Large intestine (tissue), 12 donors: ENCODE measurements at places on chromosomes 5 and 9. TPM values are rescaled to one million over a fixed set of nuclear protein-coding genes. Genes with fewer than 3 reads are reported as not detected.

DNA sequence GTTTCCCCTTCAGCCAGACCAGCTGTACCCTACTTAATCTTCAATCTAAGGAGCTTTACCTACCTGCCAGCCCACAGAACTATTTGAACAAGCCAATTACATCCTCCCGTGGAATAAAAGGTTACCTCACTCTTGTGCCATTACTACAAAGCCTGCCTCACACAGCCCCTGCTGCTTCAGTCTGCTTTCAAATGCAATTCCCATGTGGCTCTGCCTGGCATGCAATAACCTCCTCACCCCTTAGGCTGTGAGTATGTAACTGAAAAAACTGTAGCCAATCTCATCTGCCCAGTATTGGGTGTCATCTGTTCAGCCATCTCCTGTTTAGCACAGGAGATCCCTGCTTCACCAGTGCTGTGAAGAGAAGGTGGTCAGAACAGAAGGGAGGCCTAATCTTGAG, 6.1 kb upstream of the GCNT1 start:
- no peak for DNase-seq

DNA sequence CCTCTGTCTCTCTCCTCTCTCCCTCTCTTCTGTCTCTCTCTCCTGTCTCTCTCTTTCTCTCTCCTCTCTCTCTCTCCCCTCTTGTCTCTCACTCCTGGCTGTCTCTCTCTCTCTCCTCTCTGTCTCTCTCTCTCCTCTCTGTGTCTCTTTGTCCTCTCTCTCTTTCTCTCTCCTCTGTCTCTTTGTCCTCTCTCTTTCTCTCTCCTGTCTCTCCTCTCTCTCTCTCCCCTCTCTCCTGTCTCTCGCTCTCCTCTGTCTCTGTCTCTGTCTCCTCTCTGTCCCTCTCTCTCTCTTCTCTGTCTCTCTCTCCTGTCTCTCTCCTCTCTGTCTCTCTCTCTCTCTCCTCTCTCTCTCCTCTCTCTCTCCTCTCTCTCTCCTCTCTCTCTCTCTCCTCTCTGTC, 25.0 kb downstream of the STK32A start:
- no peak for DNase-seq

DNA sequence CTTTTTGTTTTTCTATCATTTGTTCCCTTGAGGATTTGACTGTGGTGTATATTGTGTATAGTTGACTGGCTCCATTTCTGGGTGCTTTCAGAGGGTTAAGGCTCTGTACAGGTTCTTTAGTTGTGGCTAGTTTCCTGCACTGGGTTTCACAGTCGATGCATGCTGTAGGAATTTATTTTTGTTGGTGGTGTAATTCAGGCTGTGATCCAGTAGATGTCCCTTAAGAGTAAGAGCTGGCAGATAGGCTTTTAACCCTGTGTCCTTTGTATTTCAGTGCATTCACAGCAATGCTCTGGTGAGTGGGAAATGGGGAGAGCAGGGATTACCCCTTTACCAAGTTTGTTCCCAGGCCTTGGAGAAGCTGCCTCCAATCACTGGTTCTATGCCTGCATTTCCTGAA, 112.9 kb downstream of the SPATA31D1 start:
- DNase-seq, result no peak

GRCh38 chr5:138230981-138231589, 18.0 kb upstream of the CDC23 start:
- no peak for DNase-seq

DNA sequence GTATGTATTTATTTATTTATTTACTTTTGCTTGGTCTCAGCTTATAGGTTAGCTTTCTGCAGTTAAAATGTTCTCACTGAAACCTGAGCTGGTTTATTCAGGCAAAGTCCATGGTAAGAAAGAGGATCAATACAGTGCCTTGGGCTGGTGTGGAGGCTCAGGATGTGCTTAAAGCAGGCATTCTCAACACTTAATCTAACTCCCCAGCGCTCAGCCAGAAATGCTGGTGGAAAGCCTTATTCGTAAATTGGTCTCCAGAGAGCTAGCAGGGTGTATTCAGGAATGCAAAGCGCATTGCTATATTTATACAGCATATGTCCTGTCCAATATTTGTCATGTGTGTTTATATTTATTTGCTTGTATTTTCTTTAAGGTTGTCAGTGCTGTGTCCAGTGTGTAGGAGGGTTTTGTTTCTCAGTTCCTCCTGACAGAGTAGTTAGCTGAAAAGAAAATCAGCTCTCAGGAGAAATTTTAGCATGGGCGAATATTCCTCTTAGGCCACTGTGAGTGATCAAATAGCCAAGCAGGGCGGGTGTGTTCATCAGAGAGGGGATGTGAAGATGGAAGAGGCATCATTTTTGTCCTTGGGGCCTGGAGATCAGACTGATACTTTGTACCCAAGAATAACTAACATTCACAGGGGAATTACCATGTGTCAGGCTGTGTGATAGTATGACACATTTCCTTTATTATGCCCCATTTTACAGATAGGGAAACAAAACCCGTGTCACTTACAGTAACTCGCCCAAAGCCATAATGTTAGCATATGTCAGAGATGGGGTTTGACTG, 65.8 kb downstream of the DOCK2 start:
- no peak for DNase-seq

- peak; percentile 65 for DNase-seq
Measured at GRCh38 chr9:133935328-133936005, 56.7 kb downstream of the VAV2 start.

GRCh38 chr9:97958812-97959511, 21.0 kb upstream of the HEMGN start:
- DNase-seq, result no peak

DNA sequence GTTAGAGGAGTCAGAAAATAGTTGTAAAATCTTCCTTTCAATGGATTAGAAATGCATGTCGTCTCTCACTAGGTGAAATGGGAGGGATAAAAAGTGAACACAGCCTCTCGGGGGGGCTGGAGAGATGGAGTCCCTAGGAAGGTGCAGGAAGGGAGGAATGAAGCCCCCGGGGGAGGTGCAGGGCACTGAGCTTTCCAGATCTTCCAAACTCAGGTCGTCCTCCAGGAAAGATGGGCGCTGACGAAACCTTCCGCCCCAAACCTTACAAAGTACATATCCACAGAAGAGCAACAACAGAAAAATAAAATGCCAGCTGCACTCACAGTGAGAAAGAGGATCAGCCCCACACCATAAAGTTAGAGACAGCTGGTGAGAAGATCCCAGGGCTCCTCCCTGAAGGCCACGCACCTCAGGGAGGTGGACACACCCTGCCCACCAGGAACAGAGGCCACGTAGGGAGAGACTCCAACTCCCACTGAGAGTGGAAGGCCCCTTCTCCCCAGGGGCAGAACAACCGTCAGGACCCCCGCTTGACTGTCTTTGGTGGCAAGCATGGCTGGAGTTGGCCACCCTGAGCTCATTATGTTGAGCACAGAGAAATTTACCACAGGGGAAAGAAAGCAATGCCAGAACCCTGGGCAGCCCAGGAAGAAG, 174.3 kb downstream of the AUH start:
- DNase-seq, result no peak

DNA sequence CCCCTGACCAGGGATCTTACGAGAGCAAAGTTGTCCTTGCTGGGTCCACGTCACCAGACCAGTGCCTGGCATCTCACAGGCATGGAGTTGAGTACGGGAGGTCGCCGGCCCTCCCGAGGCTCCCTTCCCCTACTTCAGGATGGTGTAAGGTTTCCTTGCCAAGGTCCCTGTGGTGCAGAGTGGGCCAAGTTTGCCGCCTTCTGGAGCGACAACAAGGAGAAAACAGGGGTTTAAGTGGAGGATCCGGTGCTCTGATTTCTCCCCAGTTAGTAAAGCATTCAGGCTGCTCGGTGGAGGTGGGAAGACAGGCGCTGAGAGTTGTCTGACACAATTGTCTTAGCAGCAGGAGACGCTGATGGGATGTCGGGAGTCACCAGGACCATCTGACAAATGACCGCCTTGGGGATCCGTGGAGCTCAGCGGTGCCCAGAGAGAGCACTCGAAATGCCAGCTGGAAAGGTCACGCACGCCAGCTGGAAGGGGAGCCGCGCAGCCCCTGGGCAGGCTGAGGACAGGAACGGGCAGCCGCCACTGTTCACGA, 37.3 kb downstream of the ADAMTS2 start:
- no peak for DNase-seq

- no peak for DNase-seq
Measured at GRCh38 chr5:90968319-90968718, 409.7 kb downstream of the ADGRV1 start.

DNA sequence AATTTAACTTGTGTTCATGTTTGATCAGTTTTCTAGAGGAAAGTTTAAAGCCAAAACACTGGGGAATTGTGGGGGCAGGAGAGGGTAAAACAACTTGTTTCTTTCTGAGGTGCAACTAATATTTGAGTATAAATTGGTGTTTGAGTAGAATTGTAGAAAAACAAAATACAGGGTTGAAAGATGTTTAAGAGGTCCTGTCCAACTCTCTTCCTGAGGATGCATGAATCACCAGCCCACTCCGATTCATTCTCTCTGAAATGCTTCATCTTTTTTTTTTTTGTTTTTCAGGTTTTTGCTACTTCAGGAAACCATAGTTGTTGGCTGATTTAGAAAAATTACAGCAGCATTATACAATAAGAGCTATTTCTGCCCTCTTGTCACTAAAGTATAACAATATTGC, 42.4 kb upstream of the TMC1 start:
- DNase-seq, result no peak

DNA sequence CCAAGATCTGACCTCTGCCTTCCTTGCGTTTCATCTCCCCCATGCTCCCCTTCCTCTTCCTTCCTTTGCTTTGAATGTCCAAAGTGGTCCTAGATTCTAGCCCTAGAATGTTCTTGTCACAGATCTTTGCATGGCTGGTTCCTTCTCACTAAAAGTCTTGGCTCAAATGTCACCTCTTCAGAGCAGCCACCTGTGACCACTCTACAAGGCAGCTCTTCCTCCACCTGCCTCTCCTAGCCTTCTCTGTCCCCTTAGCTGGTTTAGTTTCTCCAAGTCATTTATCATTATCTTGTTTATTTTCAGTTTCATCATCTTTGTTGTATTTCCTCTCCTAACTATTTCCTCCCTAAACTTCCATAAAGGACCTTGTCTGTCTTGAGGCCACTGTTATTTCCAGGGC, 7.1 kb upstream of the OCLN start:
- DNase-seq, result no peak

DNA sequence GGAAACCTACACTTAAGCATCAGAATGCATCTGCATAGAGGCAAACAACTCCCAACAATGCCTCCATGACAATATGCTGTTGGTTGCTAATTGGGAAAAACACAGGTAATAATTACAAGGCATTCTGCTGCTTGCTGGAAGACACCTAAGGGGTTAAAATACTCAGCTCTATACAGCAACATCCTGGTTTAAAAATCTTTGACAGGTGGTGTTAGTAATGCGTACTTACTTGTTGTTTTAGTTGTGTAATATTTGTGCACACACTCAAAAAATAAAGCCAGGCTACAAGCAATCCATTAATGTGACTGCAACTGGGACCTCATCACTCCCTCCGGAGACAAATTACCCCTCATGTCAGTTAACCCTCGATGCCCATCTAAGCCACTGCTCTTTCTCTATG, 126.3 kb upstream of the ELL2 start:
- DNase-seq, result no peak

- DNase-seq, result peak; percentile 81
Measured at GRCh38 chr5:166188501-166189325, 2102.7 kb upstream of the WWC1 start.

DNA sequence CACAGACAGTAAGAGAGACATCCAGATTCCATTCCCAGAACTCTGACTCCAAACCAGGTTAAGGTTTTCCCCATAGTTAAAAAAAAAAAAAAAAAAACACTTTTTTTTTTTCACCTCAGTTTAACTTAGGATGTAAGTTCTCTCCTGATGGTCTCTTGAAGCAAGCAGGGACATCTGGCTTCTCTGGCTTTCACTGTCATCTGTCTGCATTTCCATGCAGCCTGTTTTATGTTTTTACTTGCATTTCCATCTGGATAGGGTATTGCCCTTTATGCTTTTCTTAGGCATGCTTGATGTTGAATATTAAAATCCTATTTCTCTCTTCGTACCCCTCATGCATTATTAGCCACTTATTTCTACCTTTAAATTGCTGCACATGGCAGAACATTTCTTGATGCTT, 135.3 kb upstream of the WWC1 start:
- DNase-seq, result no peak

DNA sequence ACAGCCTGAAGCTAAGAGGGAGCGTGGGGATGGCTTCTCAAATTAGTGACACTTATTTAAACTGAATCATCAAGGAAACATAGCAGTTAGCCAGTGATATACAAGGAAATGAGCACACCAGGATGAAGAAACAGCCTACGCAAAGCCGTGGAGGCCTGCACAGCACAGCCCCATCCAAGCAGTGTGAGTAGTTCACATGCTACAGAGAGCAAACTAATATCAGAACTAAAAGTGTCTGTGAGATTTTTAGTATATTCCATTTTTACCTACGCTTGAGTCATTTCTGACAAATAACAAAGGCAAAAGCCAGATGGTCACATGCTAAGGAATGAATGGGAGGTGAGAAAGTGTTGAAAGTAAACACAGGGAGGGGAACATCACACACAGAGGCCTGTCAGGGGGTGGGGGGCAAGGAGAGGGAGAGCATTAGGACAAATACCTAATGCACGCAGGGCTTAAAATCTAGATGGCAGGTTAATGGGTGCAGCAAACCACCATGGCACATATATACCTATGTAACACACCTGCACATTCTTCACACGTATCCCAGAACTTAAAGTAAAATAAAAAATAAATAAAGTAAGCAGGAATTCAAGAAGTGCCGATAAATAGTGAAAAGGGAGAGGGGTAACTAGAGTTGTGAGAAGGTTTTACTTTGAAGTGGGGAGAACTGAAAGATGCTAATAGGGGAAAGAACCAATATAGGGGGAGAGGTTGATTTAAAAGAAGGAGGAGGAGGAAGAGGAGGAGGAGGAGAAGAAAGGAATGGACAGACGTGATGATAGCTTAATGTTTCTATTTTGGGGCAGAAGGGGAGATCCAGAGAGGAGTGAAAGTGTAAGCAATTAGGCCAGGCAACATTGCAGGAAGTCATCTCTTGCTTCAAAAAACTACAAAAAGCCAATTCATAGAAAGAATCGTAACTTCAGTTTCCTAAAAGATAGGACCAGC, 100.9 kb upstream of the PTGER4 start:
- no peak for DNase-seq

DNA sequence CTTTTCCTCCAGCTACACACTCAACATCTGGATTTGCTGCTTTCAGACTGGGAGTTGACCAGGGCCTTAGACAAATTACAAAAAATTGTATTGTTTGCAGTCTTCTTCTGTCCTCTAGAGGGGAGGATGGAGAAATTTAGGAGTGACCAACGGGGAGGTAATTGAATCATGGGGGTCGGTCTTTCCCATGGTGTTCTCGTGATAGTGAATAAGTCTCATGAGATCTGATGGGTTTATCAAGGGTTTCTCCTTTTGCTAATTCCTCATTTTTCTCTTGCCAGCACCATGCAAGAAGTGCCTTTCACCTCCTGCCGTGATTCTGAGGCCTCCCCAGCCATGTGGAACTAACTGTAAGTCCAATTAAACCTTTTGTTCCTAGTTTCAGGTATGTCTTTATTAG, 4.2 kb downstream of the IFNA8 start:
- DNase-seq, result no peak

- DNase-seq, result no peak
Measured at GRCh38 chr5:149301744-149302380, 30.2 kb downstream of the AFAP1L1 start.

- DNase-seq, result no peak
Measured at GRCh38 chr5:114018186-114018585, 343.7 kb upstream of the KCNN2 start.

The BAAT gene
- 0.60 TPM for polyA plus RNA-seq

The SMIM3 gene
- polyA plus RNA-seq, result 13.9 TPM

The CHSY3 gene
- polyA plus RNA-seq, result 1.7 TPM

The SKIC3 gene
- 76.2 TPM for polyA plus RNA-seq

The GCNT1 gene
- polyA plus RNA-seq, result 108 TPM

The RNF183 gene
- 0.91 TPM for polyA plus RNA-seq

The CDKN2B-AS1 gene
- polyA plus RNA-seq, result 1.7 TPM

The CCDC180 gene
- 7.5 TPM for polyA plus RNA-seq

The QRFP gene
- 0.36 TPM for polyA plus RNA-seq

The LCN1 gene
- polyA plus RNA-seq, result 0.09 TPM

The HK3 gene
- polyA plus RNA-seq, result 0.28 TPM
